Activated effector memory CD4-positive, alpha-beta T cell treated with anti-CD3 and anti-CD28 coated beads, Interleukin-2, amount 50 U/mL, for 16 hours (primary cell): ENCODE measurements at places on chromosomes 4 and X.

GRCh38 chrX:103520386-103520785 is 1.1 kb upstream of the RAB40A start:
- no peak for DNase-seq

GRCh38 chr4:90318193-90318592 is 191.0 kb downstream of the CCSER1 start:
- DNase-seq: no peak

DNA sequence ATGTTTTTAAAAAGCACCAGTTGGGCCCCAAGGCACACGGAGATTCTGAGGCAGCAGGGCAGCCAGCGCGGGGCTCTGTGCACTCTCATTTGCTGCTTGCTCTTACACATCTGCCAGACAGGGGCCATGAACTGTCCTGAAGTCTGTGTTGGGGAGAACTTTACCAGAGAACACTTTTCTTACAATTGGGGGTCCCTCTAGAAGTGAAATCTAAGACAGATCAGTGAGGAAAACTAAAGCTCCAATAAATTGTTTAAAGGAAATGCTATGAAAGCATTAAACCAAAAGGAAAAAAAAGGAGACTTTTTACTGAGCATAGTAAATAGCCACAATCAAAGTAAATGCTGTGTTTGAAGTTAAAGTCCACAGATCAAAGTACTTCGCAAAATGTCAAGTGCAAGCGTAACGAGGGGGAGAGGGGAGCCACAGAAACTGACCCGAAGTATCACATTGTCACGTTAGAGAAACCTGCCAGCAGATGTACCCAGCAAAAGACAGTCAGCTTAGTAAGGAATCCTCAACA is 37.8 kb downstream of the SORBS2 start:
- no peak for DNase-seq

DNA sequence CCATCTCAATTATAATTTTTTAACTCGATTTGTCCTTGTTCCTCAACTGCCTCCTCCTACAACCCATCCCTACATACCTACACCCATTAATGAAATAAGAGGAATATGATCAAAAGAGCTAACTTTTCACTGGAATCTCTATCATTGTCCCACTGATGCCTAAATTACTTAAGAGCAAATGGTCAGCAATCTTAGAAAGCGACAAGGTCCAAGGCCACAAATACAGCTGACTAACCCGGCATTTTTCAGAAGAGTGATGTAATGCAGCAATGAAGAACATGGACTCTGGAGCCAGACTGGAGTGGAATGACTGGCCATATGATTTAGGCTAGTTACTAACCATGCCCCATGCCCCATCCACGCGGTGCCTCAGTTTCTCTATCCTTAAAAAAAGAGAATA is 56.2 kb downstream of the PPA2 start:
- no peak for DNase-seq

- DNase-seq: no peak
Measured at GRCh38 chr4:15118292-15118691, 116.0 kb downstream of the CPEB2 start.

GRCh38 chr4:109022961-109023360 is 260.1 kb upstream of the ETNPPL start:
- DNase-seq: no peak

DNA sequence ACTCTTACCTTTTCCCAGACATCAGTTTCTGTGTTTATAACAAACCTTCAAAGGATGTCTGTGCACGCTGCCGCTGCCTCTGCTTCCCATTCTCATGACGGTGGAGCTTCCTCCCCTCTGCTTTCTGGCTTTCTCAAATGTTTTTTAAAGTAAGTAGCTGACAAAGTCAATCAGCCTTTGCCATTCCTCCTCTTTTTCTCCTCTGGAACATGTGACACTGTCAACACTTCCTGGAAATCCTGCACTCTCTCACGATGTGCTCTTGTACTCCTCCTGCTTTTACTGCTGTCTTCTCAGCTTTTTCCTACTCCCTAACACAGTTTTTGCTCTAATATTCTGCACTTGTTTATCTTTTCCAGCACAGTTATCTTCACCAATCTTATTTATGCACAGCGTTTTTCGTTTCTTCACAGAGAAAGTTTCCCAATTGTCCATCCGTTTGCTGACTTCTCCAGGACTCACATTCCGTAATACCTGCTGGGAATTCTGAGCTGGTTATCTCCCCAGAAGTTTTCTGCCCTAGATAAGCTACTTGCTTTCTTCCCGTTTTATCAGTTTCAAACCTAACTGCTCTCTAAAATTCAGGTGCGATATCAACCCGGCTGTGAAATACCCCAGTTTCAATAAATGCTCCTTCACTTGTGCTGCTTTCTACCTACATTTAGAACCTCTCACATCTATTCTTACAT is 465.6 kb upstream of the AGA start:
- no peak for DNase-seq

DNA sequence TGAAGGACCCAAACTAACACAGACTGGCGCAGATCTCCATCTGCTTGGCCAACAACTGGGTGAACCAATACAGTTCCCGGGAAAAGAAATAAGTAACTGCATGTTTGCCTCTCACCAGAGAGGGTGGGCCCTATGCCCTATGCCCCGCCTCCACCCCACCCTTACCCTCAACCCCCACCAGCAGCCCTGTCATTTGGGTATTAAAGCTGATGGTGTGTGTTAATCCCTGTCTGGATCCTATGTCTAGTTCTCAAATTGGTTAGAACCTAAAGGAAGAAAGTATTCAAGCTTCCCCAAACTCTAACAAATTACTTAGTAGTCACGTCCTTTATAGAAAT is 19.0 kb downstream of the SMPX start:
- no peak for DNase-seq

GRCh38 chrX:9995855-9996339 is 28.7 kb downstream of the CLDN34 start:
- DNase-seq: peak; percentile 92

DNA sequence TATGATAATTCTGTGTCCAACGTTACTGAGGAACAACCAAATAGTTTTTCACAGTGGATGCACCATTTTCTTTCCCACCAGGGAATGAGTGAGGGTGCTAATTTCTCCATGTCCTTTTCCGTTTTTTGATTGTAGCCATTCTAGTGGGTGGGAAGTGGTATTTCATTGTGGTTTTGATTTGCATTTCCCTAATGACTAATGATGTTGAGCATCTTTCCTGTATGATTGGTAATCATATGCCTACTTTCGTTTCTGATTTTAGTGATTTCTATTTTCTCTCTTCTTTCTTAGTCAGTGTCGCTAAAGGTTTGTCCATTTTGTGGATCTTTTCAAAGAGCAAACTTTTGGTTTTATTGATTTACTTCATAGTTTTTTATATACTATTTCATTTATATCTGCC is 32.1 kb upstream of the TEX13D start:
- DNase-seq: no peak

GRCh38 chr4:2301225-2301642 is 39.3 kb upstream of the MXD4 start:
- DNase-seq: peak; percentile 54
